ENCODE measurements at places on chromosomes 7 and 10. TPM values are rescaled to one million over a fixed set of nuclear protein-coding genes. Genes with fewer than 3 reads are reported as not detected.
A peak's percentile ranks its signal among the peaks of the same experiment; 100 is the strongest.

DNA sequence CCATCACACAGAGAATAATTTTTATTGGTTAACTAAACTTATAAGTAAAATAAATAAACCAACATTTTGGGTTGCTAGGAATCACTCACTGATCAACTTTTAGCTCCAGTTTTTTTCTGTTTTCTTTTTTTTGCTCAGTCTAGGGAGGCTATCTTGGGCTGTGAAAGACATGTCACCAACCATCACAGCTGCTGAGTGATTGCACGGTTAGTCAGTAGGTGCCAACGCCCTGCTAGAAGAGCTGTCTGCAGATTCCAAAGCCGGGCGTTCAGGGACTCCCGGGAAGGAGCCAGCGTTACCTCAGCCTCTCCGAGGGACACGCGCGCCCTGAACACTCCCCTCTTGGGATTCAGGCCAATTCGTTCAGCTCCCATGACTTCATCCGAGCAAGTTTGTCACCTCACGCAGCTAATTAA lies 604 bp upstream of the STAM start:
- no peak for DNase-seq

Gene ZNF25
- total RNA-seq = 1.3 TPM

Gene KNDC1
- total RNA-seq = 19.3 TPM

DNA sequence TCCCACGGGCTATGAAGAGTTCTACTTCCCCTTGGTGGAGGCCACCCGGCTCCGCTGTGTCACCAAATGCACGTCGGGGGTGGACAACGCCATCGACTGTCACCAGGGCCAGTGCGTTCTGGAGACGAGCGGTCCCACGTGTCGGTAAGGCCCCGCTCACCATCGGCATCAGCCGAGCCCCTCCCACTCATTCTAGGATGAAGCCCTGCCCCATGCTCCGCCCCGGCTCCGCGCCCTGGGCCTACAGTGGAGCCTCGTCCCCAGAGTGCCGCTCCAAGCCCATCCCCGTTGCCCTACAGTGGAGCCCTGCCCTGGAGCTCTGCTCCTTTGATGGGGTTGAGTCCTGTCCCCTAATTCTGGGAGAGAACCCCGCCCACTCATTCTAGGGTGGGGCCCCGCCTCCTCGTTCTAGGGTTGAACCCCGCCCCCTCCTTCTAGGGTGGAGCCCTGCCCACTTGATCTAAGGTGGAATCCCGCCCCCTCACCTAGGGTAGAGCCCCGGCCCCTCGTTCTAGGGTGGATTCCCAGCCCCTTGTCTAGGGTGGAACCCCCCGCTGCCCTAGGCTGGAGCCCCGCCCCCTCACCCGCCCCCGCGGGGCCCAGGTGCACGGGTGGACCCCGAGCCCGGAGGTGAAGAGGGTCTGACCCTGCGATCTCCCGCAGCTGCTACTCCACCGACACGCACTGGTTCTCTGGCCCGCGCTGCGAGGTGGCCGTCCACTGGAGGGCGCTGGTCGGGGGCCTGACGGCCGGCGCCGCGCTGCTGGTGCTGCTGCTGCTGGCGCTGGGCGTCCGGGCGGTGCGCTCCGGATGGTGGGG lies 3.4 kb upstream of the MUC12 start:
- peak; percentile 100 for DNase-seq

DNA sequence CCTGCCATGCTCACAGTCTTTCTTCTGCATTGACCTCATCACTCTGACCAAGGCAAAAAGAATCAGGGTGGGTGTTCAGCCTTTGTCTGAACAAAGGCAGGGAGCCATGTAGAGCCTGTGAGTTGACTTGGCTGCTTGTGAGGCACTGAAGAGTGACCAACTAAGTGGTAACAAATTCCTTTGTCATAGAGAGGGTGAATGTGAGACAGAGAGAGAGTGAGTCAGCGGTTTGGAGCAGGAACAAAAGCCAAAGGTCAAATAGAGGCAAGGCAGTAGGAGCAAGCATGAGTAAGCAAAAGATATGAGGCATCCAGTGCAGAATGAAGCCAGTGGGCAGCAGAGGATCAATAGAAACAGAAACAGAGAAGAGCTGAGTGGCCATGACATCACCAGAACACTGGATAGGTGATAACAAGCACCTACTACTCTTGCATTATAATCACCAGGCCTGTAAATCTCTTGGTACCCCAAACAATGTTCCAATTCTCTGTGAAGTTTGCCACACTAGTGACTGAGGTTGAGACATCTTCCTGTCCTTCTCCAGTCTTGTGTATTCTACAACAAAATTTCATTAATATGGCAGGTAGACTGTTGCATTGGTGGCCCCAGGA lies 116.2 kb upstream of the LAMB4 start:
- DNase-seq = peak; percentile 19

GRCh38 chr7:45881759-45882464 lies 6.4 kb upstream of the IGFBP1 start:
- no peak for DNase-seq

Gene ACBD7
- total RNA-seq = 17.8 TPM

- DNase-seq = no peak
Observed at GRCh38 chr7:44066111-44066460, 719 bp upstream of the PGAM2 start.

Gene GIMAP5
- total RNA-seq = not detected

Gene FLNC
- 12.0 TPM for total RNA-seq

DNA sequence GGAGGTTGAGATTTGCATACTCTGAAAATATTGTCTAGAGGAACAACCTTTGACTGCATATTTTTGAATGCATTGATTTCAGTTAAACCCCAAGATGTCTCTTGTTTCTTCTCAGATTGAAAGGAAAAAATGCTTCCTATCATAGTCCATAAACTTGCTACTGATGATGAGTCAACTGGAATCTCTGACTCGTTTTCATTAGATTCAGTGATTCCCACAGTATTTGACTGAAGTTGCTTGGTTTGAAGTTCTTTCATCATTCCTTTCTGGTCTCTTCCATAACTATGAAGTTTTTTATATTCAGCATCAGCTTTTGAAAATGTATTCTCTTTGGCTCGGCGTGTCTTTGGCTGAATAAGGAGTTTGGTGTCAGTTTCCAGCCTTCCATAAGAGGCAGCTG lies 10.7 kb downstream of the PEX1 start:
- no peak for DNase-seq

GRCh38 chr10:49178489-49179471 lies 9.4 kb downstream of the TMEM273 start:
- no peak for DNase-seq

GRCh38 chr10:123974406-123974805 lies 82.8 kb upstream of the CPXM2 start:
- DNase-seq = no peak

Gene FXYD4
- not detected for total RNA-seq

GRCh38 chr7:1241603-1242255 lies 9.1 kb downstream of the UNCX start:
- DNase-seq = no peak

- DNase-seq = no peak
Observed at GRCh38 chr7:90412458-90413184, 9.4 kb downstream of the CLDN12 start.

DNA sequence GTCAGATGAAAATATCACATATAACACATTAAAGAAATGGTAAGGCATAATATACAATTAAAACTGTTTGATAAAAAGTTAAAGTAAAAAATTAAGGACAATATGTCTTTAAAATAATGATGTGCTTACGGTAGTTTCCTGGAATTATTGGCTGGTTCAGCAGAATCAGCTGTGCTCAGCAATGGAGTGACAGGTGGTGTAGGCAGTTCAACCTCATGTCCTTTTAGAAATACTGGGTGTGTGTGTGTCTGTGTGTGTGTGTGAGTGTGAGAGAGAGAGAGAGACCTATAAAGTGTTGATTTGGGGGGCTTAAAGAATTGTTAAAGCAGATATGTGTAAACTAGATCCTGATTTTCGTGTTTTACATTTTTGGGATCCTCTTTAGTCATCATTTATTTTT lies 141.2 kb downstream of the ADAM22 start:
- DNase-seq = no peak

Gene CASTOR2
- 47.8 TPM for total RNA-seq

Gene PPP1R17
- 2.5 TPM for total RNA-seq

- DNase-seq = no peak
Observed at GRCh38 chr7:84729284-84729683, 457.6 kb downstream of the SEMA3D start.

GRCh38 chr7:26626687-26627086 lies 237.7 kb downstream of the SKAP2 start:
- no peak for DNase-seq

DNA sequence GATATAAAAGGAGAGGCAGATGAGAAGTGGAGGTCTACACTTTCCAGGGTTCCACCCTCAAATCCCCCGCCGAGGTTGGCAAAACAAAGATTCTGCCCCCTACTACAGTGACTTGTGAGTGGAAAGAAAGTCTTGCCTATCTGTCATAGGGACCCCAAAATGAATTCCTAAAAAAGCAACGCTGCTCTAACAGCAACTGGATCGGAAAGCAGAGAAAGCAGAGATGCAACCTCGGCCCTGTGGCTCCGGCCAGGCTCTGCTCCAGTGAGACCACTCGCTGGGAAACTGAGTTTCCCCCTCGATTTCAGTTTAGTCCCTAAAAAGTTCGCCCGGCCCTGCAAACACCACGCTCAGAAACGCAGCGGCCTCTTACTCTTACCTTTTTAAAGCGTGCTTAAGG lies 297.9 kb upstream of the NFE2L3 start:
- no peak for DNase-seq

Measured in H1 (cell line).